ENCODE measurements at places on chromosomes 12 and 14.

- DNase-seq, result no peak
Observed at GRCh38 chr12:118361092-118361404, 11.7 kb downstream of the TAOK3 start.

DNA sequence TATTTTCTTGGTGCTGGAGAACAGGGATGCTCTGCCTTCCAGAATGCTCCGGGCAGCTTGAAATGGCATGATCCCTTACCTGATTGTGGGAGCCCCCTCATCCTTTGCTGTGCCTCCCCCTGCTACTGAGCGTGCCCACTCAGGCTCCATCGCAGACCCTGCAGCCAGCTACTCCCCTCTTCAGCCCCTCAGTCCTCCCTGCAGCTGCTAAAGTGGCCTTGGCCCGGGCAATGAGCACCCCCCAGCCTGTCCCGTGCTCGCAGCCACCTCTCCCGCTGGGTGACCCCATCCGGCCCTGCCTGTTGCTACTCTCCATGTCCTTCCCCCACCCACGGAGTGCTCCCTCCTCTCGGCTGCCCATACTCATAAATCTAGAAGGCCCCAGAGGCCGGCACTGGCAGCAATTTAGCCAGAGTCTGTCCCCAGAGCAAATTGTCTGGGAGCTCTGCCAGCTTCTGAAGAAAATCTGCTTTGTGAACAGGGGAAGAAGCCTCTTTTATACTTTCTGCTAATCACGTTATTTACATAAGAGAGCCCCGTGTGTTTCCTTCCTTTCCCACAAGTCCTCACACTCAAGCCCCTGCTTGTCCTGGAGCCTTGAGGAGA is 143.7 kb upstream of the FRMD6 start:
- no peak for DNase-seq

GRCh38 chr14:94542111-94542810 is 19.0 kb upstream of the SERPINA4 start:
- DNase-seq, result no peak

DNA sequence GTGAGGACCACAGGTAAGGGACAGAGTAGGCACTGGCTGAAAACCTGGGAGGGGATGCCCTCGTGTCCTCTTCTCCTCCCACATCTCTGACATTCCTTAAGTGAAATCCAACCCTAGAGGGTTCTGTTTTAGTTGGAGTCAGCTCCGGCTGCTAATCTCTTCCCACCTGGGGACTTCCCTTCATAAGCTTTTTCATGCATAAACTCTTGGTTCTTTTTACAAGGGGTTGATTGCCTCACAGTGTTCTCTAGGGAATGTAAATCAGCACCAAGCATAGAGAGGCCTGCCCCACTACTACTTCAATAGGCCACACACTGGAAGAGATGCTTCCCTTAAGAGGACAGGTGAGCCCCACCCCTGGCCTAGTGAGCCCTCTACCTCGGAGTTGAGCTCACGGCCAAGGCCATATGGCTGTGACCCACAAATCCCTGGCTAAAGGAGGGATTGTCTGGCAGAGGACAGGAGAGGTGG is 3.2 kb upstream of the SYNDIG1L start:
- no peak for DNase-seq

DNA sequence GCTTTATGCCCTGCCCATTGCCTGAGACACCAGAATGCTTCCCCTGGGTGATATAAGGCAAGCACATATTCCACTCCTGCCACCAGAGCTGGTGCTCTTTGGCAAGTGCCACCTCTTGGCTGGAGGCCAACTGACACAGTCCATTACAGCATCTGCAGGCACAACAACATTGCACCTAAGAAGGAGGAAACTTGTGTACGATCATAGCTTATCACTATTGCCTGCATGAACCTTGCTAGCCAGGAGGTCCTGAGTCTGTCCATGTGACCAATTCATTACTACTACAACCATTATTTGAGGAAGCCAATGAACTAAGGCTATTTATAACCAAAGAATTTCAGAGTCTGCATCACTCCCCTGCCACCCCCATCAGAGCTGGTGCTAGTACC is 119.8 kb upstream of the SCAF11 start:
- DNase-seq, result no peak

- DNase-seq, result no peak
Observed at GRCh38 chr12:9650151-9650576, 19.3 kb upstream of the CLEC2D start.

- DNase-seq, result no peak
Observed at GRCh38 chr12:106452309-106452708, 94.8 kb downstream of the POLR3B start.

DNA sequence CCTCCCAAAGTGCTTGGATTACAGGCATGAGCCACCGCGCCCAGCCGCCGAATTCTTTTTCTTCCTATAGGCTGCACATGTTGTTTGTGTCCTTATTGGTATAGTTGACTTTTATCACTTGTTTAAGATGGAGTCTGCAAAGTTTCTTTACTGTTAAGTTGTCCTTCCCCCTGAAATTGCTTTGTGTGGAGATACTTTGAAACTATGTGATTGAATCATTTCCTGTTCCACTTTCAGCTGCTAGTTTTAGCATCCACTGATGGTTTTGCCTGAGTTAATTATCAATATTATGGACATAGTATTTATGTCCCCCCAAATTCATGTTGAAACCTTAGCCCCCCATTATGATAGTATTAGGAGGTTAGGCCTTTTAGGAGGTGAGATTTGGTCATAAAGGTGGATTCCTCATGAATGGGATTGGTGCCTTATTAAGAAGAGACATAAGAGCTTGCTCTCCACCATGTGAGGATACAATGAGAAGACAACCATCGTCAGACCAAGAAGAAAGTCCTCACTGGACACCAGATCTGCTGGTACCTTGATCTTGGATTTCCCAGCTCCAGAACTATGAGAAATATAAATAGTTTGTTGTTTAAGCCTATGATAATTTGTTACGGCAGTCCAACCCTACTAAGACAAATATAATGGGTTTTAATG is 34.9 kb downstream of the PPHLN1 start:
- no peak for DNase-seq

GRCh38 chr14:59836116-59836515 is 34.5 kb downstream of the RTN1 start:
- DNase-seq, result no peak

DNA sequence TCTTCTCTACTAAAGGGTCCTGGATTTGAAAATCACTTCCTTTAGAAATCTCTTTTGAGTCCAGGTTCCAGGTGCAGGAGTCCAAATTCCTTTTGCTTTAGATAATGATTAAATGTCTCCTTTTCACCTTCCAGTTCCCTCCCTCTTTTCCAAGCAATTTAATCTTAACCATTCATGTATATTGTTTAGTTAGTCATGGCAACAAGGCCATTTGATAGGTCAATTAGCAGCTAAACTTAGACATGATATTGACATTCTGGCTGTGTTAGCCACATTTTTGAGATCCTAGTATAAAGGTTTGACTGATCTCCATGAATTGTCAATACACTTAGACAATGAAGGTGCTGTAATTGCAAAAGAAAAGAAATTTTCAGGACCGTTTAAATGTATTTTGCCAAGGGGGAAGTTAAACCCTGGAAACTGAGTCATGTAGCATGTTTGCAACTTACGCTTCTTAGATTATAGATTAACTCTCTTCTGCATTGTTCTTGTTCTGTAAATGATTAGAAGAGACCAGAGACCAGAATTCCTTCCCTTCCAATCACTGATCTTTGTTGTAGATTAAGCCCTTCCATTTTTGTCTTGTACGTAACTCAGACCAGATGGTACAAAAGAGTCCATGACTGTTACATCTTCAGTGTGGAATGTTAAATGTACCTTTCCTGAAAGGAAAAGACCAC is 12.4 kb upstream of the C12orf75 start:
- no peak for DNase-seq

DNA sequence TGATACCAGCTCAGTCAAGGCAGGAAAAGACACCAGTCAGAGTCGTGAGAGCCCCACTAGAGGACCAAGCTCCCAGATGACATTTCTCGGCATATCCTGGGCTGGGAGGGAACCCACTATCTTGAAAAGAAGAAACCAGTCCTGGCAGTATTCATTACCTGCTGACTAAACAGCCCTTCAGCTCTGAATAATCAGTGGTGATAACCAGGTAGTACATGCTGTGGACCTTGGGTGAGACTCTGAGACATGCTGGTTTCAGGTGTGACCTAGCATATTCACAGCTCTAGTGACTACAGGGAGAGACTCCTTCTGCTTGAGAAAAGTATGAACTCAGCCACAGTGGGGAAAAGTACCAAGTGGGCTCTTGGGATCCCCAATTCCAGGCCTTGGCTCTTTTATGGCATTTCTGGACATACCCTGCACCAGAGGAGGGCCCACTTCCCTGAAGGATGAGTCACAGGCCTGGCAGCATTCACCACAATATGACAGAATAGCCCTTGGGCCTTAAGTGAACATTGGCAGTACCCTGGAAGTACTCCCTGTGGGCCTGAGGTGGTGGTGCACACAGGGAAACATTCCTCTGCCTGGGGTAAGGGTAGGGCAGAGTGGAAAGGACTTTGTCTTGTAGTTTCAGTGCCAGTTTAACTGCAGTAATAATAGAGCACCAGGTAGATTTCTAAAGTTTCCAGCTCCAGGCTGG is 82.6 kb upstream of the SLC38A4 start:
- no peak for DNase-seq

Data from stimulated activated CD8-positive, alpha-beta memory T cell treated with anti-CD3 and anti-CD28 coated beads, Interleukin-4, amount 100 ng/mL, for 1 hour (primary cell).